ENCODE measurements at places on chromosomes 3 and 15.

- DNase-seq, result no peak
These were observed 30.9 kb downstream of the FRMD4B start for GRCh38 chr3:69354948-69355347.

DNA sequence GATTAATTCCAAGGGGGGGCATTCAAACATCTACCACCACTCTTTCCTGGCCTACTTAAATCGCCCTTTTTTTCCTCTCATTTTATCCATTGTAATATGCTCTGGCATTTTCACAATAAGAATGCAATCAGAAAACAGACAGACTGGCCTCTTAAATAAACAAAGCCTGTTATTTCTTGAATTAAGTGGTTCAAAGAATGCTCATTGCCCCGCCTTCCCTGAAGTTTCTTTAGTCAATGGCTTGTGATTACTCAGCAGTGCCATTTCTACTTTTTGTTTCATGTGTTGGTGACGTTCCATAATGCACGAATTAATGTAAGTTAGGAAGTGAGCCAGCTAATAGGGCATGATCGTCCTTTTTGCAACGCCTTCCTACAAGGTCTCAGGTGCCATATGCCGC, 68.0 kb downstream of the FBN1 start:
- no peak for DNase-seq

DNA sequence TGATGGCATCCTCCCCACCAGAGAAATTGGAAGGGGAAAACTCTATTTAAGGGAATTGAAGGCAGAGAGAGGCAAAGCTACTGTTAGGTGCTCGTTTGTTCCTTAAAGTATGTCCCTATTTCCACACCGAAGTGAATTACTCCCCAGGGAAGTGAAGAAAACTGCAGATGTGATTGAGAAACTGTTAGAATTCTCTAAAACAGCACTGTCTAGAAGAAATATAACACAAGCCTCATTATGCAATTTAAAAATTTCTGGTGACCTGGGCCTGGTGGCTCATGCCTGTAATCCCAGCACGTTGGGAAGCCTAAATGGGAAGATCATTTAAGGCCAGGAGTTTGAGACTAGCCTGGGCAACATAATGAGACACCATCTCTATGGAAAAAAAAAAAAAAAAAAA, 305.0 kb downstream of the SHQ1 start:
- no peak for DNase-seq

- DNase-seq, result no peak
These were observed 283.9 kb downstream of the RORA start for GRCh38 chr15:60945196-60945595.

DNA sequence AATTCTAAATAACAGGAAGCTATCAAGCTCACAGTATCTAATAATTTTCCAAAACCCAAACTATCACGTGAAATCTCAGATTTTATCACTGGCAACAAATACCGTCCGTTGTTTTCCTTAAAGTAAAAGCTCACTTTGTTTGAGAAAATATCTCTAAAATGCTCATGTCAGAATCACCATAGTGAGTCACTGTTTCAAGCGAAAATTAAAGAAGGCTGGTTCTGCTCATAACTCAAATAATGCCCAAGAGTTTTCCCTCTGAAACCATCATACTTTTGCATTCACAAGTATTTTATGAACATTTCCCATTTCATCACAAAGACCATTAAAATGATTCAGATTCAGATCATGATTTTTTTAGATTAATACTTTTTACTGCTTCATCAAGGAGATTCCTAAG, 50.6 kb downstream of the TBL1XR1 start:
- no peak for DNase-seq

DNA sequence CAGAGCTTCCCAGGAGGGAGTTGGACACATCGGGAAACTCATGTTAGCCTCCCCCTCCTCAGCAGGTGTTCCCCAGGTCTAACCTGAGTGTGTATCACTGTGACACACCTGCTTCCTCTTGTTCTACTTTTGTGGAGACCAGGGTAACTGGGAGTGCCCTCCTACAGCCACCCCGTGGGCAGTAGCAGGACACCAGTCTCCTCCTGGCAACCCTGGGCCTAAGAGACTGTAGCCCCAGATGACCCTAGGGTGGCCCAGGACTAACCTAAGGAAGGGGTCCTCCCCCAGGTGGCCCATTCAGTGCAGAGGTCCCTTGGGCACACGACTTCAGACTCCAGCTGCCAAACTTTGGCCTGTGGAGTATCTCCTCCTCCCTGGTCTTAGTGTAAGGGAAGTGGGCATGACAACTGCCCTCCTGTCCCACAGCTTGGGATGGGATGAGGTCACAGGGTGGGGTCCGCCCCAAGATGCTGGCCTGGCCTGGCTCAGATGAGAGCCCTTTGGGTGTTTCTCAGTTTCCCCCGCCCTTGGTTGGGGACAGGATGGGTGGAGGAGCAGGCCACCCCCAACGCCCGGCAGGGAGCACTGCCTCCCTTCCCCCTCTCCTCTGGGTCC, 4.8 kb downstream of the CSK start:
- DNase-seq, result no peak

- DNase-seq, result no peak
These were observed 13.8 kb downstream of the CCNDBP1 start for GRCh38 chr15:43198992-43199391.

GRCh38 chr15:83897037-83897436, 243.1 kb downstream of the ADAMTSL3 start:
- no peak for DNase-seq

GRCh38 chr3:53303549-53303948, 43.8 kb downstream of the DCP1A start:
- no peak for DNase-seq

DNA sequence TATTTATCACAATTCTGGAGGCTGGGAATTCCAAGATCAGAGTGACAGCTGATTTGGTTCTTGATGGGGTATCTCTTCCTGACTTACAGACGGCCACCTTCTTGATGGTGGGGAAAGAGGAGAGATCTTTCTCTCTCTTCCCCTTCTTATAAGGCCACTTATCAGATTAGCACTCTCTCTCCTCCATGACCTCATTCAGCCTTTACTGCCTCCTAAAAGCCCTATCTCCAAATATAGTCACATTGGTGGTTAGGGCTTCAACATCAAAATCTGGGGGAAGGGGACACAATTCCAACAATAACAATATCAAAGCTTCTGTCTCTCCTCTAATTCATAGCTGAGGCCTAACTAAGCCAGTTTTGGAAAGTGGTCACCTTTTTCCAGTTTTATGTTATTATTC, 91.7 kb upstream of the MBNL1 start:
- DNase-seq, result peak; percentile 68

DNA sequence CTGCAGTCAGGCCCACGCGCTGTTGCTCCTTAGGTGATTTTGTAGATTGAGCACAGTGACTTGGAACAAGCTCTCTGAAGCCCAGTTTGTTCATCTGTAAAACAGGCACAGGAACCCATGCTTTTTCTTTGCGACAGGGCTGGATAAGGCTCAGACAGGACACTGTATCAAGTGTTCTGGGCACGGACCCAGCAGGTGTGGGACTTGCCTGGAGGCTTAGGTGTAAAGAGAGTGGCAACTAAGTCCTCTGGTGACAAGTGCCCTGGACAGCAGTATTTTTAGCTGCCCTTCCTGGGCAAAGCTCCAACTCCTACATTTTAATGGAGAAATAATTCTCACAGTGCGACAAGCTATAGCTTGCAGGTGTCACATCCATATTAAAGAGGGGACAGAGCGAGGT, 32.2 kb downstream of the CD276 start:
- DNase-seq, result no peak

- no peak for DNase-seq
These were observed 210.1 kb downstream of the CHST2 start for GRCh38 chr3:143329567-143330211.

DNA sequence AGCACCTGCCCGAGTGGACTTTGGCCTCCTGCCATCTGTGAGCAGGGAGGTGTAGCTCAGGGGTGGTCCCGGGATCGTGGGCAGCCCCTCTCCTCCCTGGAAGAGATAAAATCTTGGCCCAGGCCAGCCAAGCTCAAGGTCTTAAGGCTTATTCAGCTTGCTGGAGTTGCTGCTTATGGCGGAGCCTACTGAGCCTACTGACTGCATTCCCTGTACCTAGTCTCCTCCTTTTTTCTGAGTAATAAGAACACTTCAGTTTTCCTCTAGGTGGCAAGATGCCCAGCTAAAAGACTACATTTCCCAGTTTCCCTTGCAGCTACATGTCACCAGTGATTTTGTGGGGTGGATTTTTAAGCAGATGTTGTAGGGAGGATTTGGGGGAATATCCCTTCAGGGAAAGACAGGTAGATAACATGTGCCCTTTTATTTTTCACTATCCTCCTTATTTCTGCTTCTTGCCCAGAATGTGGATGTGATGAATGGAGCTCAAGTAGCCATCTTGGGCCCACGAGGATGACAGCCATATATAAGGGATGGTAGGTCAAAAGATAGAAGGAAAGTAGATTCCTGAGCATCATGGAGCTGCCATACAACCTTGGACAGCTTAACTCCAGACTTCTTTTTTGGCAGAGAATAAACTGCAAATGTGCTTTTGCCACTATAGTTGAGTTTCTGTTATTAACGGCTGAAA, 41.4 kb upstream of the INSYN1 start:
- no peak for DNase-seq

GRCh38 chr3:36164400-36164799, 215.9 kb upstream of the STAC start:
- DNase-seq, result peak; percentile 6

DNA sequence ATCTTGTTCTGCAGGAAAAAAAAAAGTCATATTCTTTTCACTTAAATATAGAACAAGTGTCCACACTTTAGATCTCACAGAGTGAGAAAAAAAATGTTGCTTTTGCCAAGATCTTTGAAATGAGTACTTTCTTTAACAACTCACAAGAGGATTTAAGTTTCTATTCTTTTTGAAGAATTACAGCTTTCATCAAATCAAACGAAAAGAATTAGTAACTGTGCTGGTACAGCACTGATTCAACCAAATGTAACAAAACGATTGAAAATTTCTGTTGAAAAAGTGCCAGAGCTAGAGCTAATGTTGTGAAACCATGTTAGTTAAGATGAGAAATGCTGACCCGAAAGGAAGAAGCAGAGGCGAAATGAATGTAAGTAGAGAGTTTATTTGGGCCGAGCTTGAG, 300.2 kb downstream of the GABRB3 start:
- no peak for DNase-seq

DNA sequence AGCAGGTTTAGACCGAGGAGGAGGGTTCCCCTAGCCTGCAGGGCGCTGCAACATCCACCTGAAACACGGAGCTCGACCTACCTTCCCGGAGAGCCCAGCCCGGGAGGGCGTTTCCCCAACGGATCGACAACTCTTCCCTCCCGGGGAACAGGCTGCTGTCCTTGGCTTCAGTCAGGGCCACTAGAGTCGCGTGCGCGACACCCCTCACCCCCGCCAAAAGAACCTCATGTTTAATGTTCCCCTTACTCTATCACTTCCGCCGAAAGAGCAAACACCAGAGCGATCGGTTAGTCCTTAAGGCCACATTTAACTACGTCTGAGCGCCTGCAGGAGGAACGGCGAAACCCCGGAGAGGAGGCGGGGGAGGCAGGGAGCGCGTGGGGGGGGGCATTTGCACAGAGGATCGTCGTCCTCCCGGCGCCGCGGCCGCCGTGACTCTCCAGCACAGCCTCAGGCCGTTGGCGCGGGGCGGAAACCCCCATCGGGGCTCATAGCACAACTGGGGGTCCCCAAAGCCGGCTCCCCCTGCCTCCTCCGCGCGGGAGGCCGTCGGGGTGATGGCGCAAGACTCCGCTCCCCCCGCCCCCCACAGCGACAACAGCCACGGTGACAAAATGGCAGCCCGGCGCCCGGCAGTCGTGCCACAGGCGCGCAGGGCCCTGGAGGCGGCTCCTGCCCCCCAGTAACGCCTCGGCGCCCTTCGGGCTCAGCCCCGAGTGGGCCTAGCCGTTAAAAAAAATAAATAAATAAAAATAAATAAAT, 3.2 kb downstream of the ANP32A start:
- peak; percentile 80 for DNase-seq

- peak; percentile 66 for DNase-seq
These were observed 101.7 kb upstream of the SMAD3 start for GRCh38 chr15:66963710-66964109.

DNA sequence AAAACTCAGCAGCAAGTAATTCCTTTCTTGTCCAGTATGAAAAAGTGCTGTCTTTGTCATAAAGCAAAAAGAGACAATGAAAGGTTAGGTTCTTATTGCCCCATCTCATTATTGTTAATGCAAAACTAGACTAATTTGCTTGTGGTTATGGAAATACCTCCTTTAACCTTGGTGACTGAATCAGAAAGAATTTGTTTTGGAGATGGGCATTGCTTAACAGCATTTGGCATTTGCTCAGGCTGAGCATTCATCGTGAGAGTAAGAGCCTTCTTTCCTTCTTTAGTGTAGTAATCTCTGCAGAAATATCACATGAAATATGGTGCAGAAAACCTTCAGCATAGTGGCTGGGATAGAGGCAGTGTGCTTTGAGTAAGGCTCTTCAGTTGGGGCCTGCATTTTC, 103.1 kb downstream of the CNTN6 start:
- no peak for DNase-seq

- peak; percentile 32 for DNase-seq
These were observed 32.2 kb downstream of the ADGRG7 start for GRCh38 chr3:100641471-100642032.

DNA sequence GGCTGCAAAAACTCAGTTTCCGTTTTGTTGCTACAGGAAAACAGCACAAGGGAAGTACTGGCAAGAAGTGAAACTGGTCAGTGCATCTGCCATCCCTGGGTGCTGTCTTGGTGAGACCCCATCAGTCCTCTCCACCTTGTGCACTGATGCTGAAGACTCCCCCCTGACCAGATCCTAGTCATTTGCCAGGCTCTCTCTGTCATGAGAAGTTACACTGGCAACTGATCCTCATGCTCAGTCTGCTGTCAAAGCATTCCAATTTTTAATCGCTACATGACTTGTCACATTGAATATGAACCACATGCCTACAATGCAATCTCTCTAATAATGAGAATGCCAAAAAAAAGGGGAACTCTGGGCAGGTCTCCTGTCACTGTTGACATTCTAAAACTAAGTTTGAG, 296.5 kb downstream of the ZIC1 start:
- no peak for DNase-seq

DNA sequence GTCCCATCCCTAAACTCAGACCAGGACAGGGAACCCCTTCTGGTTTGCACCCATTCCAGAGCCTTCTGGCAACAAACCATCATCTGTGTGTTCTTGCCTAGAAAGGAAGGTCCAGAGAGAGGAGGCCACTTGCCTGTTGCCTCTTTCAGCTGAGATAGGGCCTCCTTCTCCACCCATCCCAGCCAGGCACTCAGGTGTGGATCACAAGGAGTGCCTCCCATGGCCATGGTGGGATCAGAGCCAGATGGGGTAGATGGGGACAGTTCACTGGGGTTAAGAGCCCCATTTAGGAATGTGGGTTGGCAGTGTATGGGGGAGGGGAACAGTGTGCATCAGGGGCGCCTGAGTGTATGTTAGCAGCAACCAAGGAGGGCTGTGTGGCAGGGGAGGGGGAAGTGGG, 8.9 kb upstream of the CTDSPL start:
- no peak for DNase-seq

- DNase-seq, result no peak
These were observed 45.0 kb downstream of the LSM3 start for GRCh38 chr3:14223595-14223994.

GRCh38 chr3:52196977-52197376, 983 bp upstream of the ALAS1 start:
- DNase-seq, result no peak

Data from OCI-M1 (cell line).